ENCODE measurements at places on chromosomes 6 and 20.

- DNase-seq: peak; percentile 27
Observed at GRCh38 chr20:24781418-24781980, 167.6 kb upstream of the CST7 start.

DNA sequence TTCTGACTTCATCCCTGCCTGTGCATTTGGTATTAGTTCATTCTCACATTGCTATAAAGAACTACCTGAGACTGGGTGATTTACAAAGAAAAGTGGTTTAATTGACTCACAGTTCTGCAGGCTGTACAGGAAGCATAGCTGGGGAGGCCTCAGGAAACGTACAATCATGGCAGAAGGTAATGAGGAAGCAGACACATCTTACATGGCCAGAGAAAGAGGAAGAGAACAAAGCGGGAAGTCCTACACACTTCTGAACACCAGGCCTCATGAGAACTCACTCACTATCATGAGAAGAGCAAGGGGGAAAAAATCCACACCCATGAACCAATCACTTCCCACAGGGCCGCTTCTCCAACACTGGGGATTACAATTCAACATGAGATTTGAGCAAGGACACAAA lies 303.9 kb downstream of the CBLN4 start:
- no peak for DNase-seq

DNA sequence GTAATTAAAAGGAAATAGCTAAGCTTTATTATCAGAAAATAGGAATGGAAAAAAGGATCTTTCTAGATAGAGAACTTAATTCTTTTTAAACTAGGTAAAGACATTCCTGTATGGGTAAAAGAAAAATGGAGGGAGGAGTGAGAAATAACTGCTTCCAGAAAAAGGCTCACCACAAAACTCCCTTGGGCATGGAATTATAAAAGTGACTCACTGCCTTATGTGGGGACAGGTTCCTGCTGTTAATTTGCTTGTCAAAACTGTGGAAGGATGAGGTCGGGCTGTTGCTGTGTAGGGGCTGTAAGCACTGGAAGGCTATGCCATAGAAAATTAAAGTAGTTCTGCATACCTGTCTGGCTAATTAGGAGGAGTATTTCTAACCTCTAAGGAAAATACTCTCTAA lies 158.7 kb downstream of the UBE3D start:
- DNase-seq: no peak

DNA sequence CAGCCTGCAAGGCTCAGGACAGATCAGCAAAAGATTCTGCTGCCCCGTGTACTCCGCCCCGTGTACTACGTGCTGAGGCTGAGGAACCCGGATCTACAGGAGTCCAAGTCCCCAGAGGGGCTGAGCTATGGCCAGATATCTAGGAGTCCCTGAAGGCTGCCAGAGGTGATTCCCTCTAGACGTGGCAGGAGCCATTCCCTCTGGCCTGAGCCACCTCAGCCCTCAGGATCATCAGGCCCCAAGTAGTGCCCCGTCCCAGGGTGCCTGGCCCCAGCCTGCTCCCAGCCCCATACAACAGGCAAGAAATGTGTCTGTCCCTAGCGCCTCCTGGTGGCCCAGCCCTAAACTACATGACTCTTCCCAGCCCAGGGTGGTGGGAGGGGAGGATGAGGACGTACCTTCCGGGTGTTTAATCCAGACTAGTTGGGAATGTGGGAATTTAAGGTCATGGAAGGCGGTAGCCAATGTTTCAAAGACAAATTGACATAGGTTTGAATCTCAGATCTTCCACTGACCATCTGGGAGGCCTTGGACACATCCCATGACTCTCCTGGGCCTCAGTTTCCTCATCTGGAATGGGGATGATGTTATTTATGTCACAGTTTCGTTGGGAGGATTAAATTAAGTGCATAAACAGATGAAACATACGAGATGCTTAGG lies 49.4 kb upstream of the PTPN1 start:
- DNase-seq: peak; percentile 75

- DNase-seq: no peak
Observed at GRCh38 chr6:35312076-35312800, 14.6 kb downstream of the DEF6 start.

- DNase-seq: no peak
Observed at GRCh38 chr6:33112148-33112547, 36.4 kb downstream of the HLA-DPB1 start.

- no peak for DNase-seq
Observed at GRCh38 chr20:60700728-60701127, 551.3 kb upstream of the CDH4 start.

DNA sequence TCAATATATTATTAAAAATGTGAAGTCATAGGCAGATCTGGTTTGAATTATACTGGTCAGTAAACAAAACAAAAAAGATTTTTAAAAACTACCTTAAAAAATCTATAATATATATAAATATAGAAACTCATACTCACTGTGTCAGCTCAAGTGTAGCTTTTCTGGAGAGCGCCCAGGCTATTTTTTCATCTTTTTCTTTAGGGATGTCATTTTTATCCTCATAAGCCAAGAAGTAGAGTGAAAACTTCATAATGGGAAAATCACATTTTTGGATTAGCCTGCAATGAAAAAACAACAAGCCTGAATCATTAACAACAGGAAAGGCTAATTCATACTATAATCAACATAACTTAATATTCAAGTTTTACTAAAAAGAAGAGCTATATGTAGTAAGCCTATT lies 18.7 kb downstream of the GLO1 start:
- DNase-seq: no peak

GRCh38 chr6:49462071-49462470 lies 982 bp downstream of the MMUT start:
- DNase-seq: no peak

GRCh38 chr6:81937296-81937937 lies 184.9 kb upstream of the TENT5A start:
- DNase-seq: no peak

- no peak for DNase-seq
Observed at GRCh38 chr20:18794428-18794787, 19.2 kb upstream of the SCP2D1 start.

- DNase-seq: no peak
Observed at GRCh38 chr6:166907373-166907841, 48.9 kb downstream of the RNASET2 start.

GRCh38 chr20:8228315-8228714 lies 96.2 kb downstream of the PLCB1 start:
- DNase-seq: no peak

- no peak for DNase-seq
Observed at GRCh38 chr20:32539817-32540675, 45.1 kb downstream of the NOL4L start.

DNA sequence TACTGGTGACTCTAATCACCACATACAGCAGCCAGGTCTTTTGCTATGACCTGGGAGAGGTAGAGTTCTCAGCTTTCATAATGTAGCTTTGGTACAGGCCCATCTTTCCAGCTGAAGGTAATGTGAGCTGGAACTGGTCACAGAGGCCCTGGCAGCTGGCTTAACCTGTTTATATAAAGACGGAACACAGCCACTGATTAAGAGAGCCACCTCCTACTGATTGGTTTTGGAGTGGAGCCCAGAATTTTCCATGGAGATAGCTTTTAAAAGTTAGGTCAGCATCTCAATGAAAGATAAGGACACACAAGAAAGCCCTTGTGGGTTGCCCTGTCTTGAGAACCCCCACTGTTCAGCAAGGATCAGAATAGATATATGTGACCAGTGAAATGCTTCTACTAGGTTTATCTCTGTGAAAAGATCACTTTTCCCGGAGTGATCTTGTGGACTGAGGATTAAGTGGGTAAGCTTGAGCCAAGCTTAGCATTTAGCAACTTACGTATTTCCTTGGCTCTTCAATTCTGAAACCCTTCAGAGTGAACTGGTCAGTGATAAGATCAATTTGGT lies 213.7 kb upstream of the CITED2 start:
- peak; percentile 85 for DNase-seq

- no peak for DNase-seq
Observed at GRCh38 chr6:606829-607379, 50.0 kb downstream of the HUS1B start.

DNA sequence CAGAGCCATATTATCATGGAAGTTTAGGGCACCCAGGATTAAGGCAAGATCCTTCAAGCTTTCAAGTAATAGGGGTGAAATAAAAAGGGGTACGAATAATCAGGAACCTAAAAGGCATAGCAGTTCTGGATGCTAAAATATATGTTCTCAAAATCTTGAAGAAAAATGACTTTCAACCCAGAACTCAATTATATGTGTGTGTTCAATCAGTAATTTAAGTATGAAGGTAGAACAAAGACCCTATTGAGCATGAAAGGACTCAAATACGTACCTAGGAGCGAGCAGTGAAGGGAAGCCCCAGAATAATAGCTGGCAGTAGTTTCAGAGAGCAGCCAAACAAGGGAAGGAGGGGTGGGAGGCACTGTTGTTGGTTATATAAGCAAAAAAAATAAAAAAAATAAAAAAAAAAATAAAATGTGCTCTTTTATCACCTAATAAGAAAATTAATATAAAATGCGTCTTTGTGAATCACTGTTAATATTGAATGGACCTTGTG lies 45.4 kb downstream of the MYO6 start:
- no peak for DNase-seq

GRCh38 chr20:15886250-15886649 lies 687.0 kb downstream of the KIF16B start:
- no peak for DNase-seq

- no peak for DNase-seq
Observed at GRCh38 chr6:135129136-135129856, 51.8 kb upstream of the MYB start.

DNA sequence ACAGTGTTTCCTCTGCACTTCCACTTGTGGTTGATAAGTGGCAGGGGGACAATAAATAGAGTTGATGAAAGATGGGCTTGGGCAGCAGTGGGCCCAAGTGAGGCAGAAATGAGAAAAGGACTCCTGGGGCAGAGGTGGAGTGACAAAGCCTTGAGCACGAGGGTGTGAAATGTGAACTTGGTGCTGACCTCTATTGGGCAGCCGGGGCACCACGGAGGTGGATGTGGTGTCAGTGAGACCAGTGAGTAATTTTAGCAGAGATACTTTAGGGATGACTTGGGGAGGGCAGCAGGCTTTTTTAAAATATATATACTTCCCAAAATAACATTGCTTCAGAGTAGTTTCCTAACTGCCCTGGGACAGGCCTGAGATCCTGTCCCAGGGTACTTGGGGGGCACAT lies 30.6 kb upstream of the MYLK2 start:
- DNase-seq: no peak

DNA sequence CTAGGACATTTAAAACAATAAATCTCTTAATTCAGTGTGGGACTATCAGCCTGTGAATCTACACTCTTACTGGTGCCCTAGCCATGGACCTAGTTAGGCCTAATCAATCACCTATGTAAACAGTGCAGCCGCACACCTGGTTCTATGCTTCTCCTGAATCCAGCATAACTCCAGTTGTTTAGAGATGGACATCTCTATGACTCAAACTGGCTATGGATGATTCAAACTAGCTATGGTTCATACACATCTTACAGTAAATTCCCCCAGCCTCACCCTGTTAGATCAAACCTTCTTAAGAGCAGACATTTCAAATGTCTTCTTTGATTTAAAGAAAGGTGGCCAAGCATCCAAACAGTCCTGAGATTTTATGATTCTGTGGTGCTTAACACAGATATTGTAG lies 34.7 kb downstream of the SLC35B3 start:
- no peak for DNase-seq

DNA sequence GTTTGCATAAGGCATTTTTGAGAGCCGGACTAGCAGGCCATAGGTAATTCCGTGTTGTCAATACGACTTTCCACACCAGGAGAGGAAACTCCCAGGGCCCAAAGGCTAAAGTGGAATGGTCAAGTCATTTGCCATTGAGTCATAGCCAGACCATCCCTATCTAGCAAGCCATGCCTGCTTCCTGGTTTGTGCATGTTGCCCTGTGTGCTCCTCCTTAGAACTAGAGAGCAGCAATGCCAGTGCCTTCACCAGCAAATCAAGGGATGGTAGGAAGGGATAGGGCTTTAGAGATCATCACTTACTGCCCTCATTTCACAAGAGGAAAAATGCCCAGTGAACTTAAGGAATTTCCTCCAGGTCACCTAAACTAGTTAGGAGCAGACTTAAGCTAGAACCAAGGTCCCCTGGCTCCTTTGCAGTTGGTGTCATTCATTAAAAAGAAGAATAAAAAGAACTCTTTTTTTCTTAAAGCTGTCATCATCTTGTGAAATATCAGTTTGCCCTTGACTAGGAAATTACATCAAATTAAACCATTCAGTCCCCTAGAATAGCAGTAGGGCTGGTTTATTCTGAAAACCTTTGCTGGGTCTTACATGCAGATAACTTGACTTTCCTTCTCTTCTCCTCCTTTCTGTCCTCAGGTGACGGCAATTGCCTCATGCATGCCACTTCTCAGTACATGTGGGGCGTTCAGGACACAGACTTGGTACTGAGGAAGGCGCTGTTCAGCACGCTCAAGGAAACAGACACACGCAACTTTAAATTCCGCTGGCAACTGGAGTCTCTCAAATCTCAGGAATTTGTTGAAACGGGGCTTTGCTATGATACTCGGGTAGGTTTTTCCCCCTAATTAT lies 7.4 kb downstream of the TNFAIP3 start:
- no peak for DNase-seq

- no peak for DNase-seq
Observed at GRCh38 chr6:18053078-18053477, 65.6 kb upstream of the KIF13A start.

DNA sequence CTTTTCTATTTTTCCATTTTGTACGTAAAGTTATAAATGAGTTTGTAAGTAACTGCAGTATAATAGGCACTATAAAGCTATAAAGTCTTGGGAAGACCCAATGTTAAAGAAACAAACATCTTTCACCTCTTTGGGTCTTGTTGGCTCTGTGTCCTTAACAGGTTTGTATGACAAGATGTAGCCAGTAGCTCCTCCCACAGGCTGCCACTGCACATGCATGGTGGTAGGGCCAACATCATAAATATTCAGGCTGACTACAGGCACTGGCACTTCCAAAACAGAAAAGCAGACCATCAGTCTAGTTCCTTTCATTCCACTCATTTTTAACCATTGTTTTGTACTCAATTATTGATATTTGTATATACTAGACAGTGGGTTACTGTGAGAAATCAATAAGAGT lies 59.9 kb downstream of the COL12A1 start:
- no peak for DNase-seq

- DNase-seq: no peak
Observed at GRCh38 chr6:17998003-17998402, 10.6 kb upstream of the KIF13A start.

DNA sequence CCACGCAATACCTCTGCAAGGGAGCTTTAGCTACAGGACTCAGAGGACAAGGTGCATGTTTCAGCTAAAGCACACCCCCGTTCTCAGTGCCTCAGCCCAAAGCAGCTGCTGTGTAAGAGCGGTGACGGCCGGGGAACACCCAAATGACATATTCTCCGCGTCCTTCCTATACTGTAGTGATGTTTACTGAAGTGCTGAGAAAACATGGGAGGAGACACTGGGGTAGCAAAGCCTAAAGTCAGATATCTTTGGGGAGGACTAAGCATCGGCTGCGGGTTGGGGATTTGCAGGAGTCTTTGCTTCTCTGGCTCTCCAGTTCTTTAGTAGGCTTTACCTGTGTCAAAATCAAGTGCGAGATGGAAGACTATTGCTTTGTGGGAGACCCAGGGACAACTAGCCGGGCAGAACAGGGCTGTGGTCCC lies 1.7 kb downstream of the SLC22A23 start:
- DNase-seq: no peak

All from NCI-H345 (cell line).